ENCODE measurements at places on chromosomes 11 and 22. TPM values are rescaled to one million over a fixed set of nuclear protein-coding genes. Genes with fewer than 3 reads are reported as not detected.
A peak's percentile ranks its signal among the peaks of the same experiment; 100 is the strongest.

MS4A15 gene
- total RNA-seq = not detected

PAMR1 gene
- 0.06 TPM for total RNA-seq

DDTL gene
- total RNA-seq = 1.5 TPM

MOGAT2 gene
- total RNA-seq = not detected

CCDC157 gene
- total RNA-seq = 1.4 TPM

ISX gene
- not detected for total RNA-seq

CSKMT gene
- total RNA-seq = 8.4 TPM

KCNQ1 gene
- total RNA-seq = not detected

SIK2 gene
- total RNA-seq = 8.9 TPM

MAJIN gene
- not detected for total RNA-seq

F2 gene
- total RNA-seq = not detected

C11orf87 gene
- not detected for total RNA-seq

MYO7A gene
- 0.35 TPM for total RNA-seq

DNA sequence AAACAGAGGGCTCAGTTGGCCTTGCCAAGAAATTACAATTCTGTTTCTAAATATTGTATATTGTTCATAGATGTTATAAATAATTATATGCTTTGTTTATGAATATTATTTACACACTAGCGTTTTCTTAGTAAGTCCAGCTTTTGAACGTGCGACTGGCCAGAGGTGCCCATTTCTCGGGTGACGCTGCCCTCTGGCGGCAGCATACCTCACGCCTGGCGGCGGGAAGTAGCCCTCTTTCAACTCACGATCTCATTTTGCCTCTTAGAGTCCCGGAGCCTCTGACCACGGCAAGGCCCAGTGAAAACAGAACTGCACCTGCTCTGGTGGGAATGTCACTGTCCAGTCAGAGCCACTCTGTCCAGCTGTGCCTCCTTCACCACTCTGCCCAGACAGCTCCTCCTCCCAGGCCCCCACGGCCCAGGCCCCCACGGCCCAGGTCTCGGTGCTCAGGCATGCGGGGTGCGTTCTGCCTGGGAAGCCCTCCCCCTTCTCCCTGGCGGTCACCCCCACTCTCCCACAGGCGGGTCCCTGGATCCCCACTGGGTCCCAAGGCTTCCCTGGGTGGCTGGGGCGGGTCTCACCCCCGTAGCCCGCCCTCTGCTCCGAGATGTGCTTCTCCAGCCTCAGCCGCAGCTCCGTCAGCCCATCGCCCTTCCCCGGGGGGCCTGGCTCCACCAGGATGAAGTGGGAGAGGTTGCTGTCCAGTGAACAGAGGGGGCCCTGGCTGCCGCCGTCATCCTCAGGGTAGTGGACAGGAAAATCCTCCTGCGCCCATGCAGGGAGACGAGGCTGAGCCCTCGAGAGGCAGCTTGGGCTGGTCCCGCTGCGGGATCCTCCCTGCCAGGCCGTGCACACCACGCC is 19.3 kb downstream of the TSSC4 start:
- peak; percentile 76 for DNase-seq

DNA sequence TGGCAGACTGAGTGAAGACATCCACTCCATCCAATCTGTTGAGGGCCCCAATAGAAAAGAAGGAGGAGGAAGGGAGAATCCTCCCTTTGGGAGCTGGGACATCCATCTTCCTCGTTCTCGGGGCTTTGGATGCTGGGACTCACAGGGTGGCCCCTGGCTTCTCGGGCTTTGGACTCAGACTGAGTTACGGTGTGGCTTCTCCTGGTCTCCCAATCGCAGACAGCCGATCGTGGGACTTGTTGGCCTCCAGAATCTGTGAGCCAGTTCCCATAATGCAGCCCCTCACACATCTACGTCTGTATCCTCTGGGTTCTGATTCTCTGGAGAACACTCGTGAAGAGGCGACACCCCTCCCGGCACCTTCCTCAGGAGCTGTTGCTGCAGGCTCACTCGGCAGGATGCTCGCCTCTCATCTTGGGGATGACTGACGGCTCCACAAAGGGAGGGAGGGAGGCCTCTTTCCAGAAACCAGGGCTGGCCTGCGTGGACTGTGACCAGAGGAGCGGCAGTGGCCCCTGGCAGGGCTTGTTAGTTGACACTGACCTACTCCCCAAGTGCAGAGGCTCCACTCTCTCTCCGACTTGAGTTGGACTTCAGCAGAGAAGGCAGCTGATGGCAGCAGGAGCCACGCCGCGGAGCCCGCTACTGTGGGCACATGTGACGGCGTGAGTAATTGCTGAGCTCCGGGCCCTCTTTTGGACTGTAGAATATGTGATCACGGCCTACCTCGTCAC is 14.7 kb upstream of the TTLL12 start:
- no peak for DNase-seq

- DNase-seq = no peak
These were observed 84.6 kb upstream of the LDLRAD3 start for GRCh38 chr11:35859301-35859700.

DNA sequence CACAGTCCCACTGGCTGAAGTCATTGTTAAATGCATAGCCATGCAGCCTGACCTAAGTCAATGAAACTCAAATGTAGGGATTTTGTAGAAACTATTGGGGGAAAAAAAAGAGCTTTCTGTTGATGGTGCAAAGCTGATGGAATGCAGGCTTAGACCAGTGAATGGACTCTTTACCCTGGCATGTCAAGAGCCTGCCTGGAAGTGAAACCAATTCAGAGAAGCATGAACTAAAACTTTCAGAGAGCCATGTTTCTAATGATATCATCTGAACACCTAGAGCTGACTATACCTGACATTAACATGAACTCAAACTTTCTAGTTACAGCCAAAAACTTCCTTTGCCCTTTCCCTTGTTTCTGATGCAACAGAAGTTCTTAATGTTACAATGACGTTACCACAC is 89.0 kb downstream of the APIP start:
- no peak for DNase-seq

DNA sequence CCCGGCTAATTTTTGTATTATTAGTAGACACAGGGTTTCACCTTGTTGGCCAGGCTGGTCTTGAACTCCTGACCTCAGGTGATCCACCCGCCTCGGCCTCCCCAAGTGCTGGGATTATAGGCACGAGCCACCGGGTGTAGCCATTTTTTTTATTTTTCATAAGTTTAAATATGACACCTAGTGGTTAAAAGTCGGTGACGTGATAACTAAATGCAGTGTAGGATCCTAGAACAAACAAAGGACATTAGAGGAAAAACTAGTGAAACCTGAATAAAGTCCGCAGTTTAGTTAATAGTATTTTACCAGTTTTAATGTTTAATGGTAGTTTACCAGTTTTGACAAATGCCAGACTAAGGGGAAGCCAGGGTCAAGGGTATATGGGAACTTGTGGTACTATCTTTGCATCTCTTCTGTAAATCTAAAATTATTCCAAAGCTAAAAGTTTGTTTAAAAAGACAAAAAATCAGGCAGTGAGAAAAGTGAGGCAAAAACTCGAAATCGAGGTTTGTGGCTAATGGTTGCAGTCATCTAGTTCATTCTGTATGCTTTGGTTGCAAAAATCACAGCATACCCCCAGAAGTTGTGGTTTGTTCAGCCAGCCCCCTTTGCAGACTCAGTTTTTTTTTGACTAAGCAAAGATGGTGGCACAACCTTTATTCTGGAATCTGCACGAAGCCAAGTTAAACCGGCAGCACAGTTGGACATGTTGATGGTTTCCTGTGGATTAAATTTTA is 29.6 kb downstream of the TOM1 start:
- no peak for DNase-seq

DNA sequence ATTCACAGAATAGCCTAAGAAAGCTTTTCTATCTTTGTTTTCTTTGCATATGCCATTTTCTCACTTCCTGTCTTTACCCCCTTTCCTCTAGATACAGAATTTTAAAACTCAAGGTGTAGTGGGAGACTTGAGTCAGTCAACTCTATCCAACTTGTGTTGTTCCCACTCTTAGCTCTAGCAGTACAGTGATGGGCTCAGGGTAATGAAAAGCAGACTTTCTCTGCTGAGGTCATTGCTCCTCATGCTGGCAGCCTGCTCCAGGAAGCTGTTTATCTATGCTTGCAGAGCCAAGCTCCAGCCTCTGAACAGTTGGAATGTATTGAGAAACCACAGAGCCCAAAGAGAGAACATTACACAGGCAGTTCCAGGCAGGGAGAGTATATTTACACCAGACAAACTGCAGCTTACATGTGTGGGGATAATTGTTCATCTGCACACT is 68.1 kb downstream of the CSTPP1 start:
- DNase-seq = peak; percentile 90

GRCh38 chr22:17712441-17712840 is 61.8 kb downstream of the BID start:
- DNase-seq = no peak

GRCh38 chr11:2940147-2940920 is 11.1 kb upstream of the PHLDA2 start:
- peak; percentile 91 for DNase-seq

GRCh38 chr22:47000256-47000655 is 237.8 kb downstream of the TBC1D22A start:
- DNase-seq = no peak

GRCh38 chr11:21814169-21814568 is 378.7 kb upstream of the ANO5 start:
- peak; percentile 93 for DNase-seq

- DNase-seq = peak; percentile 83
These were observed 118.1 kb downstream of the BBOX1 start for GRCh38 chr11:27158456-27159334.

DNA sequence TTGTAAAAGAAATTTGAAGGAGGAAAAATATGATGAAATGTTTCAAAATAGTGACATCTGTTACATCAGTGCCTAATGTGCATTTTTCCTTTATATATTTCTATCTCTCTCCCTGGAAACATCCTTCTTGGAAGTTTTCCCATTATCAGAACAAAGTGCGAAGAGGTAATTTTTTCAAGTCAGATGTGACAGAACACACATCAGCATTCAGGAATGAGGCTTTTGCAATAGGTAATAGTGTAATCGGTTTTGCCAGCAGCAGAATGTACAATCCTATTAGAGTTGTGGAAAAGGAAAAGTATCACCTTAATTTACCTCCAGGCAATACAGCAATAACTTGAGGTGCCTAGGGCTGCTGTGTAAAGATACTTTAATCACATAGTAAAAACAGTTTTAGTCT is 275.8 kb downstream of the FAT3 start:
- DNase-seq = no peak

GRCh38 chr11:90722552-90723190 is 499.8 kb upstream of the CHORDC1 start:
- peak; percentile 14 for DNase-seq

DNA sequence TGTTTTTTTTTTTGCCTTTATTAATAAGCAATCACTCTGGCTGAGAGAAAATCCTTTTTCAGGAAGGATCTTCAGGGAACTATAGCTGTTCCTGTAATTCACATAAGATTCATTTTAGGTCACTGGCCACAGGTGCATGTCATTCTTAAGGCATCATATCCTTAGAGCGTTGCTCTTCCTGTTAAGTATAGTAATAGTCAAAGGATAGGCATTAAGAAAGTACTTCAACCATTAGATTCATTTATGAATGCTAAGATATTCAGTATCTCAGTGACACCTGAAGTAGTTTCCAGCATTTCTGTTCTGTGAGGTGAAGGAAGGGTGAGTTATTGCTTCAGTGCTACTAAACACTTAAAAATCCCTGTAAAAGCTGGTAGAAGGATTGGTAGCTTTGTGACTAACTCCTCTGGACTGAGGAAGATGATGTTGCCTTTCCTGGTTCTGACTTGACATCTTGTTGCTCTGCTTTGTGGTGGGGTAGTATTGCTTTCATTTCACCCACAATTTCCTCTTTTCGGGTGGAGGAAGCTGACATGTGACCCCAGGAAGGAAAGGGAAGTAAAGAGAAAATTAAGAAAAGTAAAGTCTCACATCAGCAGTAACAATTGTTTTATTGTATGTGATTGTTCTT is 34.7 kb downstream of the RNF169 start:
- DNase-seq = no peak

GRCh38 chr11:8312986-8313385 is 49.3 kb upstream of the LMO1 start:
- DNase-seq = no peak

DNA sequence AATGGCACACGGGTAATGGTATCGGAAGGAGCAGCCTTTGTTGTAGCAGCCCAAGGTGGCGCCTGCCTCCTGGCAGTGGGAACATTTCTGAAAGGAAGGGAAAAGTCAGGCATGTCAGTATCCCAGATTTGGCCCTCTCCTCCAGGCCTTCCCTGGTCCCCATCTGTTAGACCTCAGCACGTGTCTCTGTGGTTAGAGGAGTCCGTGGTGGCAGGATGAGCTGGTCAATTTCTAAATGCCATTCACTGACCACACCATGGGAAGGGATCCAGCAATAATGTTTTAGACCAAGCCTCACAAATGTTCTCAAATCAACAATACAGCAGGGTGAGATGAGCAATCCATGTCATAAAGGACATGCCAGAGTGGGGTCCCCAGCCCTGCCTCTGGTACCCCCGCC is 49.0 kb upstream of the CYP2D6 start:
- DNase-seq = peak; percentile 79

GRCh38 chr11:119977881-119978280 is 160.0 kb downstream of the TRIM29 start:
- no peak for DNase-seq

- no peak for DNase-seq
These were observed 253.3 kb downstream of the BUD13 start for GRCh38 chr11:116519499-116519898.

DNA sequence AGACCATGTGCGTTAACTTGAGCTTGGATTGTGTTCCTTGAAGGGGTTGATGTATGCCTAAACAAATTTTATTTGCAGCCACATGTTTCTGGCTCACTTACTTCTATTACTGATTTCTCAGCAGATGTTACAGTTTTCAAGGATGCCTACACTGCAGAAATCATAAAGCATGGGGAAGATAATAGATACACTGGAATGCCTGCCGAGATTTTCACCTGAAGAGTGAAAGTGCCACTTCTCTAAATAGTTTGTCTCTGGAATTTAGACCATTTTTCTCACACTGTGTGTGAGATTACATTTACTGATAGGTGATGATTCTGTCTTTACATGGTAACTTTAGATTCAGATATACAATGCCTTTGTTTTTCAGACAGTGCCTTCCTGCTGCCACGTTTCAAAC is 81.6 kb downstream of the SIK2 start:
- no peak for DNase-seq

- no peak for DNase-seq
These were observed 114.2 kb downstream of the EFCAB6 start for GRCh38 chr22:43697894-43698293.

DNA sequence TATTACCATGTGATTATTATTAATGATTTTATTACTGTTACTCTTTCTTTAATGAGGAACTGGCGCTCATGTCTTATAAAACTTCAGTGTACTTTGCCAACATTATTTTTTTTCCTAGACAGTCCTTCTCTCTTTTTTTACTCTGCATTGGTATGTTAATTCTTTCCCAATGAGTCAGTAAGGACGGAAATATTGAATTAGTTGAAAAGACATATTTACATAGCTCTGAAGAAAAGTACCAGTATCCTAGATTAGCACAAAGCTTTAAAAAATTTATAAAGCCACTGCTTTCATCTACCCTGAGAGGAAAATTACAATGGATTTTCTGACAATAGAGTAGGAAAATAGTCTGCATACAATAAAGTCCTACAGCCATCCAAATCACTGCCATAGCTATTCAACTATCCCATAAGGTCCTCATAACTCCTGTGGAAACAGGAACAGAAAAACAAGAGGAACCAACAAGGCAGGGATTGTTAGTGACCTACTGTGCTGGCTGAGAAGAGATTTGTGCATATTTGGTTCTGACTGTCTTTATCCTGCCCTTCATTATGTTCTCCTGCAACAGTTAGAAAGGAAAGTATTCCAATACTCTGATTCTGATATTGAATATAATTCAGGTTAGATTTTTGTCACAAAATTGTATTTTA is 314.4 kb downstream of the AASDHPPT start:
- DNase-seq = no peak

All from H4 (cell line).